Psoas muscle (tissue), 8 donors: ENCODE measurements at places on chromosomes 3 and 15. TPM values are rescaled to one million over a fixed set of nuclear protein-coding genes. Genes with fewer than 3 reads are reported as not detected.

The PLA2G4B gene
- total RNA-seq = 1.3 TPM

DNA sequence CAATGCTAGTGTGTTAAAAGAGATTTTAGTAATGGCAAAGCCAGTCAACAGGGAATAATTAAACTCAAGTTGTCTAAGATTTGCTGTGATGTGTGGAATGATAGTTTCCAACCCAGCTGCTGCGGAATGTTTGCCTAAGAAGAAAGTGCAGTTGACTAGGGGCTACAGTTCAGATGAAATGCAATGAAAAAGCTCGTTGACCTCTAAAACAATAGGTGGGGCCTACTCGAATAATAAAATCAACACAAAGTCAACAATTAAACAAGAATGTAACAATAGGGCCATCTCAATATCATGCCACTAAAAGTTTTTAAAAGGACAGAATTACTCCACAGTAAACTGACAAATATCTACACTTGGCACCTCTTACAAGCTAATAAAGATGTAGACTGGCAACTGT, 484.2 kb downstream of the MECOM start:
- no peaks in the 10 kb centered on the region for H3K4me1 ChIP-seq
- DNase-seq = no peak
- H3K4me3 ChIP-seq = no peak overlapping the region
- H3K27me3 ChIP-seq = no peaks in the 10 kb centered on the region
- no peaks in the 10 kb centered on the region for H3K36me3 ChIP-seq

The UPK1B gene
- total RNA-seq = not detected

- H3K27ac ChIP-seq = no peak overlapping the region
- no peak overlapping the region for H3K4me3 ChIP-seq
- no peak for DNase-seq
- H3K36me3 ChIP-seq = no peaks in the 10 kb centered on the region
These were observed 20.3 kb upstream of the NR2E3 start for GRCh38 chr15:71790081-71790480.

GRCh38 chr3:31356941-31357340, 175.8 kb upstream of the STT3B start:
- no peak overlapping the region for H3K4me3 ChIP-seq
- H3K27ac ChIP-seq = no peak overlapping the region
- H3K36me3 ChIP-seq = no peaks in the 10 kb centered on the region
- H3K4me1 ChIP-seq = no peaks in the 10 kb centered on the region

GRCh38 chr3:112777811-112778210, 68.9 kb downstream of the CD200R1L start:
- H3K36me3 ChIP-seq = no peaks in the 10 kb centered on the region
- H3K27me3 ChIP-seq = no peaks in the 10 kb centered on the region
- no peak for DNase-seq

The CFAP44 gene
- 1.4 TPM for total RNA-seq

- no peak for DNase-seq
- no peaks in the 10 kb centered on the region for H3K27me3 ChIP-seq
- H3K36me3 ChIP-seq = no peaks in the 10 kb centered on the region
- peaks cover 47% of the 10 kb centered on the region for H3K4me1 ChIP-seq
- H3K27ac ChIP-seq = no peak overlapping the region
These were observed 150.2 kb upstream of the BHLHE40 start for GRCh38 chr3:4829031-4829394.

The CCDC39 gene
- 0.81 TPM for total RNA-seq

GRCh38 chr3:126389112-126389793, 5.5 kb upstream of the CFAP100 start:
- peaks cover 5% of the 10 kb centered on the region for H3K4me1 ChIP-seq
- H3K36me3 ChIP-seq = no peaks in the 10 kb centered on the region
- H3K27me3 ChIP-seq = no peaks in the 10 kb centered on the region
- peak overlapping the region; percentile 59 for H3K4me3 ChIP-seq
- H3K27ac ChIP-seq = peak overlapping the region; percentile 91
- DNase-seq = peak; percentile 97

The GOLGA8S gene
- total RNA-seq = 0.07 TPM

- no peaks in the 10 kb centered on the region for H3K27me3 ChIP-seq
- no peak overlapping the region for H3K4me3 ChIP-seq
- no peak for DNase-seq
These were observed 156.1 kb upstream of the CGNL1 start for GRCh38 chr15:57220205-57220604.

- no peak overlapping the region for H3K27ac ChIP-seq
- no peaks in the 10 kb centered on the region for H3K27me3 ChIP-seq
- no peak overlapping the region for H3K4me3 ChIP-seq
These were observed 11.5 kb downstream of the TCF12 start for GRCh38 chr15:56929933-56930332.

The GHRL gene
- total RNA-seq = not detected

DNA sequence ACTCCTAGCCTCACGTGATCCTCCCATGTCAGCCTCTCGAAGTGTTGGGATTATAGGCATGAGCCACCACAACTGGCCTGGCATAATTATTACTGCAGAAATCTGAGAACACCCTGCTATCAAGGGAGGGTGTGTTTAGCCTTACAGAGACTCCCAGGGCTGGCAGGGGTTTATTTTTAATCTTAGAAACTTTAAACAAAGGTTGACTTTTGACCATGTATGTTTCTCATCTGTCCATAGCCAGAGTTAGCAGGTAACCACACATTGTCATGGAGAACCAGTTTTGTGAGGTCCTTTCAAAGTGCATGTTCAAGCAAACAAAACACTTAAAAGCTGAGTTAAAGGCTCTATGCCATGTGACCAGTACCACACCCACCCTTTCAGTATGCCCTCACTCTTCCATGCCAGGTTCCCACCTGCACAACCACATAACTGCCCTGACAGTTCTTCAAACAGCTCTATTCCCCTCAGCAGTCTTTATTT, 11.1 kb downstream of the SIAH2 start:
- no peak for DNase-seq
- H3K27me3 ChIP-seq = no peaks in the 10 kb centered on the region
- no peak overlapping the region for H3K4me3 ChIP-seq
- H3K27ac ChIP-seq = no peak overlapping the region

- H3K27me3 ChIP-seq = no peaks in the 10 kb centered on the region
- H3K4me3 ChIP-seq = no peak overlapping the region
- no peak overlapping the region for H3K27ac ChIP-seq
- no peaks in the 10 kb centered on the region for H3K4me1 ChIP-seq
- no peak for DNase-seq
These were observed 17.0 kb downstream of the TMEM62 start for GRCh38 chr15:43150191-43150929.

GRCh38 chr3:42216931-42217333, 49.1 kb downstream of the CCK start:
- no peak overlapping the region for H3K27ac ChIP-seq
- H3K27me3 ChIP-seq = no peaks in the 10 kb centered on the region
- H3K36me3 ChIP-seq = peaks cover 40% of the 10 kb centered on the region
- no peak for DNase-seq

The POLQ gene
- total RNA-seq = 0.17 TPM

DNA sequence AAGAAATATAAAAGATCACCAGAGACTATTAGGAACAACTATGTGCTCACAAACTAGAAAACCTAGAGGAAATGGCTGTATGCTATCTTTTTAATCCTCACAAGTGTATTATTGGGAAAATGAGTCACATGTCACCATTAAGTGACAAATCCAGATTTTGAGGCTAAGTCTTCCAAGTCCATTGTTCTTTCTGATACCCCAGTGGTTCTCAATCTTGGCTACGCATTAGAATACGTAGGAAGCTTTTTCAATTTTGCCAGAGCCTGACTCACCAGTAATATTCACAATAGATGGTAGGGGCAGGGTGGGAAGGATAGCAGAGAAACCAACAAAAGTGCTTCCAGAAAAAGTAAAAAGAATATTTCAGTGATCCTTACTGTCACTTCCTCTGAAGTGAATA, 117.0 kb downstream of the FILIP1L start:
- DNase-seq = no peak
- H3K4me1 ChIP-seq = peaks cover 9% of the 10 kb centered on the region
- no peak overlapping the region for H3K4me3 ChIP-seq
- H3K36me3 ChIP-seq = no peaks in the 10 kb centered on the region
- peak overlapping the region; percentile 36 for H3K27ac ChIP-seq

The CPEB1 gene
- 0.59 TPM for total RNA-seq

- H3K27ac ChIP-seq = no peak overlapping the region
- no peaks in the 10 kb centered on the region for H3K36me3 ChIP-seq
- H3K27me3 ChIP-seq = no peaks in the 10 kb centered on the region
- H3K4me3 ChIP-seq = no peak overlapping the region
- peaks cover 7% of the 10 kb centered on the region for H3K4me1 ChIP-seq
These were observed 45.9 kb downstream of the XXYLT1 start for GRCh38 chr3:195224980-195225580.

GRCh38 chr3:111143-112069, 85.2 kb upstream of the CHL1 start:
- no peak overlapping the region for H3K27ac ChIP-seq
- no peaks in the 10 kb centered on the region for H3K36me3 ChIP-seq
- no peaks in the 10 kb centered on the region for H3K4me1 ChIP-seq
- no peak overlapping the region for H3K4me3 ChIP-seq
- DNase-seq = no peak

The CA12 gene
- 0.16 TPM for total RNA-seq

GRCh38 chr3:38726751-38727150, 77.3 kb upstream of the SCN5A start:
- H3K36me3 ChIP-seq = no peaks in the 10 kb centered on the region
- H3K27ac ChIP-seq = no peak overlapping the region
- DNase-seq = no peak
- no peaks in the 10 kb centered on the region for H3K4me1 ChIP-seq

DNA sequence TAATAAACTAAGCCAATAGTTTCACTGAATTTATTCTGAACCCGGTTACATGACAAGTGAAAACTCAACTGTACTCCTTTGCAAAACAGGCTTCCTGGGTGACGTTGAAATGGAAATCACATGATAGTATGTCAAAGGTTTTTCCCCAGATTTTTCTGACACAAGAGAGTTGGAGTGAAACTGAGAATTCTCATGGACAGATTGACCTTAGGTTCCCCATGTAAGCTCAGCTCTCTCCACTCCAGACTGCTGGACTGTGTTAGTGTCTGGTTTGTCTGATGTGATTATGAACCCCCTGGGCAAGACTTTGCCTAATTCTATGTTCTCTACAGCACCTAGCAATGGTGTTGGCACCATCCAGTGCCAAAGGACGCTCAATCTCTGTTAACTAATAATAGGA, 219.7 kb upstream of the COL8A1 start:
- no peak for DNase-seq
- H3K27ac ChIP-seq = no peak overlapping the region
- no peaks in the 10 kb centered on the region for H3K27me3 ChIP-seq
- H3K4me3 ChIP-seq = no peak overlapping the region
- H3K36me3 ChIP-seq = no peaks in the 10 kb centered on the region

The RTP1 gene
- not detected for total RNA-seq

DNA sequence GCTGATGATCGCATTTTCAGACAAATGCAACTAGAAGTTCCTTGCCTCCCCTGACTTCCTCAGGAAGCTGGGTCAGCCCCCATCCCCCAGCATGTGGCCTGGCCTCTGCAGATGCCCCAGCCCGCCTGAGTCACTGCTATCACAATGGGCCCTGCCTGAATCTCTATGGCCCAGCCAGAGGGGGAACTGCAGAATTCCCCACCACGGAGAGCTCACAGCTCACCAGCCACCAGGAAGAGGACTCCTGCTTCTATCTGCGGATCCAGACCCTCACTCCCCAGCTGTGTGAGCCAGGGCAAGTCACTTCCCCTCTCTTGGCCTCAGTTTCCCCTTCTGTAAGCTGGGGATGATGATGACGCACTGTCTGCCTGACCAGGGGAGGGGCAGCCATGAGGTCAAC, 6.9 kb downstream of the PLXND1 start:
- H3K27ac ChIP-seq = peak overlapping the region; percentile 77
- DNase-seq = no peak
- H3K27me3 ChIP-seq = no peaks in the 10 kb centered on the region
- peaks cover 71% of the 10 kb centered on the region for H3K4me1 ChIP-seq
- no peaks in the 10 kb centered on the region for H3K36me3 ChIP-seq
- peak overlapping the region; percentile 39 for H3K4me3 ChIP-seq

The KY gene
- 4.2 TPM for total RNA-seq

The EPHB1 gene
- 1.6 TPM for total RNA-seq

DNA sequence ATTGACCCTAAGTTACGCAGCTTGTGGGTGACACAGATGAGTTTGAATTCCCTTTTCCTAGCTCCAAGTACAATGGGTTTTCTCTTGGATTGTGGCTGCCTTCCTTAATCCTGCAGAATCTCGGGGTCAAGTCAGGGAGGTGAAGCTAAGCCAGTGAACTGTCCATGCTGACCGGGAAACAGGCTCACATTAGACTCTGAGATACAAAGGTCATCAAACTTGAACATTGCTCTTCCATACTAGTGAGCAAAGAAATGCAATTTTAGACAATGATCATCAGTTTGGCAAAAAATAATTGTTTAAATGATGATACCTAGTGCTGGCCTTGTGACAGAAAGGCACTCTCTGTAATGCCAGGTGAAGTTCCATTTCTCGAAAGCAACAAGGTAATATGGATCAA, 31.6 kb downstream of the SLC6A1 start:
- no peak overlapping the region for H3K4me3 ChIP-seq
- H3K36me3 ChIP-seq = no peaks in the 10 kb centered on the region
- H3K27ac ChIP-seq = no peak overlapping the region
- H3K27me3 ChIP-seq = no peaks in the 10 kb centered on the region
- no peak for DNase-seq

- DNase-seq = no peak
- H3K27me3 ChIP-seq = no peaks in the 10 kb centered on the region
- no peaks in the 10 kb centered on the region for H3K36me3 ChIP-seq
- H3K27ac ChIP-seq = no peak overlapping the region
These were observed 735.0 kb downstream of the ROBO1 start for GRCh38 chr3:79032686-79033318.

GRCh38 chr15:79903626-79904025, 6.8 kb upstream of the MTHFS start:
- no peaks in the 10 kb centered on the region for H3K4me1 ChIP-seq
- H3K4me3 ChIP-seq = no peak overlapping the region
- no peak overlapping the region for H3K27ac ChIP-seq
- no peak for DNase-seq
- H3K36me3 ChIP-seq = no peaks in the 10 kb centered on the region

DNA sequence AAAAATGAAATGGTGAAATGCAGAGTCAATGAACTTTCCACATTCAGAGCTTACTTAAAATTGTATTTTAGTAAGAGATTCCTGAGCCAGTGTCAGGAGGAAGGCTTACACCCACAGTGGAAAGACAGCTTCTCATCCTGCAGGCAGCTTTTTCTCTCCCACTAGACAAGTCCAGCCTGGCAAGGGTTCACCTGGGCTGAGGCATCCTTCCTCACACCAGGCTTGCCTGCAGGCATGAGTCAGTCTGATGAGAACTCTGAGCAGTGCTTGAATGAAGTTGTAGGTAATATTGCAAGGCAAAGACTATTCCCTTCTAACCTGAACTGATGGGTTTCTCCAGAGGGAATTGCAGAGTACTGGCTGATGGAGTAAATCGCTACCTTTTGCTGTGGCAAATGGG, 3.1 kb downstream of the CCR4 start:
- no peak for DNase-seq
- H3K27me3 ChIP-seq = no peaks in the 10 kb centered on the region
- no peak overlapping the region for H3K4me3 ChIP-seq
- no peaks in the 10 kb centered on the region for H3K4me1 ChIP-seq
- H3K27ac ChIP-seq = no peak overlapping the region
- H3K36me3 ChIP-seq = no peaks in the 10 kb centered on the region
